Activated CD4-positive, alpha-beta memory T cell treated with anti-CD3 and anti-CD28 coated beads, Interleukin-2, amount 10 ng/mL, durations not matched to agents 7 days and 5 days (primary cell): ENCODE measurements at places on chromosomes 2 and 18. TPM values are rescaled to one million over a fixed set of nuclear protein-coding genes. Genes with fewer than 3 reads are reported as not detected.

DLGAP1 gene
- total RNA-seq: 0.53 TPM

PLGLB1 gene
- total RNA-seq: 3.2 TPM

C2orf76 gene
- total RNA-seq: 6.9 TPM

KLHL30 gene
- total RNA-seq: not detected

MAP2 gene
- total RNA-seq: not detected

SERPINB12 gene
- not detected for total RNA-seq

LMAN2L gene
- 10.8 TPM for total RNA-seq

CYP27A1 gene
- total RNA-seq: not detected

MGAT4A gene
- 69.8 TPM for total RNA-seq

CROCC2 gene
- total RNA-seq: not detected

ZNF521 gene
- not detected for total RNA-seq

SLC25A12 gene
- 24.1 TPM for total RNA-seq

LIMS2 gene
- 15.0 TPM for total RNA-seq

LRP2 gene
- 0.25 TPM for total RNA-seq

LDAH gene
- total RNA-seq: 26.4 TPM
